ENCODE measurements at places on chromosomes 13 and 19.

DNA sequence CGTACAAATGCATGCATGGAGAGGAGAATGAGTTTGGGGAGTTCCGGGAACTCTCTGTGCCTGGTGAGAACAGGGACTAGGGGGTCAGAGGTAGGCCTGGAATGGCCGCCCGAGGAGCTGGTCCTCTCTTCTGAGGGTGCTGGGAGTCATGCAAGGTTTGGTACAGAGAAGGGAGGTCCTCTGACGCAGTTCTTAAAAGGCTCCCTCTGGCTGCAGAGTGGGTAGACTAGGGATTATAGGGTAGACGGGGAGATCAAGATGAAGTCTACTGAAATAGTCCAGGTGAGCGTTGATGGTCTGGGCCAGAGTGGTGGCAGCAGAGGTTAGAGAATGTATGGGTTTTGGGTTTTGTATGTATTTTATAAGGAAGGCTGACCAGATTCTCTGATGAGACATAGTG lies 796 bp downstream of the ZNF304 start:
- no peak for DNase-seq

GRCh38 chr13:40552895-40553294 lies 113.5 kb downstream of the FOXO1 start:
- no peak for DNase-seq

GRCh38 chr19:16003391-16003790 lies 54.6 kb downstream of the OR10H4 start:
- peak; percentile 22 for DNase-seq

DNA sequence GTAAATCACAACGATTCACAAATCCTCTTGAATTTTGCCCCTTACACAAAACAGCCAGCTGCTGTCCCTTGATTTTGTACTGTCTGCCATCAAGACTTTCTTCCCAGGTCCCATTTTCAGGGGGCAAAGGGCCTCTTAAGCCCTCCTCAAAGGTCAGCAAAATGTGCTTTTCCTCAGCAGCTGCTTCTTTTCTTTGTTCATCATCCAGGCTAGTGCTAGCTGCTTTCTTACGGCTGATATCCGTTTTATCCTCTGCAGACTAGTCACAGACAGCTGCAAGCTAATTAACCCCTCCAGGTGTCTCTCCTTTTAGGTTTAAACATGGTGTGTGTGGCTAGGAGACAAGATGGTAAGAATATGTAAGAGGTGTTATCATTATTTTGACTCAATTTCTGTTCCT lies 90.9 kb downstream of the NALCN start:
- DNase-seq = no peak

DNA sequence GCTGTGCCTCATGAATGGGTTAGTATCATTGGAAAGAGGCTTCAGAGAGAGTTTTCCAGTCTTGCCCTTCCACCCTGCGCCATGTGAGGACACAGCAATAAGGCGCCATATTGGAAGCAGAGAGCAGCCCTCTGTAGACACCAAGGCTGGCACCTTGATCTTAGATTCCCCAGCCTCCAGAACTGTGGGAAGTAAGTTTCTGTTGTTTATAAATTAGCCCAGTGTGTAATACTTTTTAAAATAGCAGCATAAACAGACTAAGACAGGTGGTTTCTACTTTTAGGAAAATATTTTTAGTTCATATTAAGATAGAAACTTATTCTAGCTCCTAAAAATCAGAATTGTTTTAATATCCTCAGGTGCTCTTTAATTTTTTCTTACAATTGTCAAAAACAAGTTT lies 117.9 kb downstream of the TM9SF2 start:
- DNase-seq = no peak

DNA sequence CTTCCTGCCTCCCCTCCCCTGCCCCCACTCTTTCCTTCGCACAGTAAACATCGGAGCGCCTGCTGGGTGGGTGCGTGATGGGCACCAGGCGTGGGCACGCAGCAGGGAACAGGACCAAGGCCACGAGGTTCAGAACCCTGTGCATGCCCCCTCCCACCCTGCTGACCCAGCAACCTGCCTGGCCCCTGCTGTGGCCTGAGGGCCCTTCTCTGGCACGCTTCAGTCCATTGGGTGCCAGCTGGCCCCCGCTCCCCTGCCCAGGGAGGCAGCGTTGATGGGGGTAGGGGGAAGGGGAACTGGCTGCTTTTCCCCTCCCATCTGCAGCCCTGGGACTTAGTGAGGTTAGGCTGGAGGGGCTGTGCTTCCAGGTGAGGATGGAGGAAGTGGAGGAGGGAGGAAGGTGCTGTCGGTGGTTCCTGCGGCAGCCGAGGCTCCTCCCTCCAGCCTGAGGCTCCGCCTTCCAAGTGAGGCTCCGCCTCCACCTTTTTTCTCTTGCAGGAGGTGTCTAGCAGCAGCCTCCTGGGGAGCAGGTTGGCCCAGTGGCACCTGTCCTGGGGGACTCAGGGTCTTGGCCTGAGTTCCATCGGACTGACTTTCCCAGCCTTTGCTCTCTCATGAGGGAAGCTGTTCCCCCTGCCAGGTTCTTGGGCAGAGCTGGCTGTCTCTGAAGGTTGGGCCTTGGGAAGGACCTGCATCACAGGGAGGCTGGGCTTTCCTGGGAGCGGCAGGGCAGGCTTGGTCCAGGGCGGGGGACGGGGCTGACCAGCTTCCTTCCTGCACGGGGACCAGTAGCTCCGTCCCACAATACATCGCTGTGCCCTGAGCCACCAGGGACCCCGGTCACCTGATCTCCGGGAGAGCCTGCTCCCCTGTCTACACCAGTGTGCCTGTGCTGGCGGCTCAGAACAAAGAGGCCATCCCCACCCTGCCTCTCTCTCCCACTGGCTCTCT lies 7.3 kb downstream of the PIAS4 start:
- DNase-seq = no peak

GRCh38 chr19:3034406-3034655 lies 5.3 kb upstream of the TLE2 start:
- no peak for DNase-seq

GRCh38 chr19:23440791-23441190 lies 45.5 kb upstream of the ZNF91 start:
- no peak for DNase-seq

- DNase-seq = peak; percentile 4
Measured at GRCh38 chr13:32638739-32639138, 52.5 kb downstream of the PDS5B start.

DNA sequence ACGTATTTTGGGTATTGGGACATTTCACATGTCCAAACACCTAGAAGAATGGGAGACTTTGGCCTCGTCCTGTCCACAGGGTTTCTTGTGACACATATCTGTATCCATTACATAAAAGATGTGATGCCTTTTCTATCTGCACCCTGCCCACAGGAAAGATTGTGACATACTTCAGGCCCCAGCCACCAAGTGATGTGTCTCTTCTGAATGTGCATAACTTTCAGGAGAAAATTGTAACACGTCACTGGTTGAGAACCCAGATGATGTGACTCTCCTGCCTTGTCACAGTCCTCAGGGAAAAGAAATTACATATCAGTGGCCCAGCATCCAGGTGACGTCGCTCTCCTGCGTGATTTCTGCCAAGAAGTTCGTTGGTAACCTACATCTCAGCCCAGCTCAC lies 21.0 kb upstream of the ZNF681 start:
- DNase-seq = no peak

- DNase-seq = no peak
Measured at GRCh38 chr13:94031609-94032008, 447.9 kb downstream of the DCT start.

All from inflammatory macrophage (primary cell).